ENCODE measurements at places on chromosomes 12 and 14.

- no peak for DNase-seq
These were observed 287.8 kb downstream of the ADGRD1 start for GRCh38 chr12:131241517-131241916.

GRCh38 chr12:76312315-76312714 is 35.9 kb downstream of the BBS10 start:
- DNase-seq, result no peak

GRCh38 chr14:105390849-105391500 is 7.4 kb upstream of the TEX22 start:
- DNase-seq, result no peak

DNA sequence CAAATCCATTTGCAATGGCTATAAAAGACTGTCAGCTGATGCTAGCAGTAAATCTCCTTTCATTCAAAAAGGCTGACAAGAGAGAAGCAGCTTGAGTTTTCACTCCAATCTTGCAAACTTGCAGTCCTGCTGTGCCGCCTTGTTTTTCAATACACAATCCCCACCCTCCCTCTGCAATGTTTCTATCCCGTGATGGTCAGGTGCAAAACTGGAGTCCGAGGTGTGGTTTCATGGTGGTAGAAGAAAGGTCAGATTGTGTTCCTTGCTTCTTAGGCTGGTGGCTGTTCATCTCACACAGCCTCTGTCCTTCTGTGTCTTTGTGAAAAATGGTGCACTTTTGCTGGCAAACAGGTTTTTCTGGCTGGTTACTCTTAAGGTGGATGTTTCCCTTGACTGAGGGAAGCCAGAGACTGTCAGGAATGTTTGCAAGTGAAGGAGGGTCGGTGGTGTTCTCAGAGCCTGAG is 27.7 kb upstream of the TBX3 start:
- no peak for DNase-seq

DNA sequence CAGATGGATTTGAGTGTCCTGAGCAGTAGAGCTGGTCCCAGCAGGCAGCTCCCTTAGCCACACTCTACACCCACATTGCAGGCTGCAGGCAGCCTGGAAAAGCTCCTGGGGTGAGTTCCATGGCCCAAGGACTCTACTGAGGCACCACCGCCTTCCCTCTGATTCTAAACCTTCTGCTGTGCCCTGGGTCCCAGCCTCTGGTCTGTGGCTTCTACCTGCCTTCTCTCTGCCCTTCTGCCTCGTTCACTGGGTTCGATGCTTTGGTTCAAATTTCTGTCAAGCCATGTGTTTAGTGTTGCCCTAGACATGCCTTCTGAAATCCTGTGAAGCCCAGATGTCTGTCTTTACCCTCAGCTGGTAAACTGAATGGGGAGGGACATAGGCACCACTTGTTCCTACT is 1.5 kb upstream of the FGF6 start:
- DNase-seq, result no peak

GRCh38 chr12:120126635-120127005 is 10.1 kb upstream of the RAB35 start:
- no peak for DNase-seq

DNA sequence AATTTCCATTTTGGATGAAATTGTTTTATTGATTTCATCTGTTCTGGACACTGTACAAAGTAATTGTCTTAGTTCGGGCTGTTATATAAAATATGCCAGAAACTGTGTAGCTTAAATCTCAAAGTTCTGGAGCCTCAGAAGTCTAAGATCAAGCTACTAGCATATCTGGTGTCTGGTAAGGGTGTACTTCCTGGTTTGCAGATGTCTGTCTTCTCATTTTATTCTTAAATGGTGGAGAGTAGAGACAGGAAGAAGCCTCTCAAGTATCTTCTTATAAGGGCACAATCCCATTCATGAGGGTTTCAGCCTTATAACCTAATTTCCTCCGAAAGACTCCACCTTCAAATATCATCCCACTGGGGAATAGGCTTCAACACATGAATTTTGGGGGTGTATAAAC is 51.3 kb downstream of the MON2 start:
- no peak for DNase-seq

DNA sequence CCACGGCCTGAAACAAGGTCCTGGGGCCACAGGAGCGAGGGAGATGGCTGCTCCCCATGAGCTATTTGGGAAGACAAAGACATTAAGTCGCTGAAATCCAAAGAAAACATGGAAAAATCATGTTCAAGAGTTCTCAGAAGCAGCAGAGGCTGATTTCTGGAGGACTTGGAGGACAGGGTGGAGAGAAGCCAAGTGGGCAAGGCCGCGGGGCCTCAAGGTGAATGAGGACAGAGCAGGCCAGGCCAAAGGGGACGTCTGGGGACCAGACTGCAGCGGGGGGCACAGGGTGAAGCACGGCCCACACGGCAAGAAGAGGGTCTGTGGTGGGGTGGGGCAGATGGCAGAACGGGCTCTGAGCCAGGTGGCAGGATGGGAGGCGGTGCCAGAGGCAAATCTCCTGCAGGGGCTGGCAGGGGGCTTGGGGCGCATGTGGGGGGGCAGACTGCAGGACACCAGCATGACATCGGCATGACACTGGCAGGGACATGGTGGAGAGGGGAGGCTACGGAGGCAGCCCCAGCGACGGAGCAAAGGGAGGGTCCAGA is 48.9 kb downstream of the RNF34 start:
- DNase-seq, result no peak

- DNase-seq, result no peak
These were observed 448.8 kb downstream of the FLRT2 start for GRCh38 chr14:85978582-85979250.

- no peak for DNase-seq
These were observed 94.1 kb downstream of the GCH1 start for GRCh38 chr14:54808326-54809161.

- no peak for DNase-seq
These were observed 40.1 kb downstream of the GALNT4 start for GRCh38 chr12:89484470-89484869.

DNA sequence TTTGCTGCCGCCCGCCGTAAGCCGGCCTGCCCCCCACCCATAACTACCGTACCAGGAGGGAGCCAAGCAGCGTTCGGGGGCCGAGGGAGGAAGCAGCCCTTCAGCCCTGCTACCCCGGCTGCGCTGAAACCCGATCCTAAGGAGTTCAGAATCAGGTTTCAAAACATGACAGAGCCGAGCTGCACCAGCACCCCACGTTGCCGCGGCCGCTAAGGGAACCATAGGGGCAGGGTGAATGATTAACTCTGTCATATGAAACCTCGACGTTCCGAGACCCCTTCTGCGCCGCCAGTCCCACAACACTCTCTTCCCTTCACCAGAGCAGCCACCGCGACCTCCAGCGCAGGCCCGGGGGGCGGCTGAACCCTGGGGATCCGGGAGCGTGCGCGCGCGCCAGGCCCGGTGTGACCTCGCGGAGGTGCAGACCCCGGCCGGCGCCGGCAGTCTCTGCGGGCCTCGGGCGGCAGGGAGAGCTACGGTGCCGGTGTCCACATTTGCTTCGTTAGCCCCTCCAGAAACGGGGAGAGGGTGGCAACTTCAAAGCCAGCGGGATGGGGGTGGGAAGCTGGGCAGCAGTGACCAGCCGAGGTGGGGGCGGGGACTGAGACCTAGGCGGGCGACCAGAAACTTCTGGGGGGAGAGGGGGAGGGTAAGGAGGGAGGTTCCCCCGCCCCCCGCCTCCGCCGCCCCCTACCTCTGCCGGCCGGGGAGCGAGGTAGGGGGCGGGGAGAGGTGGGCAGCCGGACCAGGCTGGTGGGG is 1.6 kb downstream of the SIX4 start:
- DNase-seq, result peak; percentile 75

- DNase-seq, result peak; percentile 10
These were observed 76.2 kb downstream of the PDZRN4 start for GRCh38 chr12:41264281-41264680.

DNA sequence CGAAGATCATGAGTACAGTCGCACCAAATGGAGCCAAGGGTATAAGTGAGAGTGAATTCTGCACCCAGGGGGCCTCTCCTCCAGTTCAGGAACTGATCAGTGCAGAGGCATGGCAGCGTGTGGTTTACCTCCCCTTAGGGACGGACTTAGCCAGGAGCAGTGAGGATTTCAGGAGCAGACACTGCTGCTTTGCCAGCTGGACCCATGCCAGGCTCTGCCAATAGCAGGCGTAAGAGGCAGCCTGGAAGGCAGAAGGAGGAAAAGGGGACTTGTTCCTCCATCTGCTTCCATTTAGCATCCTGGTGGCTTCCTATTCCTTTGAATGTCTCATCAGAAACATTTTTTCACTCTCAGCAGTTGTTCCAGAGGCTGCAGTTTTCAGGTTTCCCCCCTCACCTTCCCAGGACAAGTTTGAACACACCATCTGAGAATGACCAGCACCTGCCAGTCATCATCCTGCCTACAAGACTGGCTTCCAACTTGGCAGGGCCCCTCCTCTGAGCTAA is 137.0 kb upstream of the LMNTD1 start:
- DNase-seq, result no peak

- no peak for DNase-seq
These were observed 120.5 kb downstream of the DIP2B start for GRCh38 chr12:50625029-50625925.

- DNase-seq, result no peak
These were observed 68.6 kb downstream of the MIA2 start for GRCh38 chr14:39302124-39302810.

GRCh38 chr12:27769142-27769673 is 10.8 kb upstream of the KLHL42 start:
- DNase-seq, result no peak

DNA sequence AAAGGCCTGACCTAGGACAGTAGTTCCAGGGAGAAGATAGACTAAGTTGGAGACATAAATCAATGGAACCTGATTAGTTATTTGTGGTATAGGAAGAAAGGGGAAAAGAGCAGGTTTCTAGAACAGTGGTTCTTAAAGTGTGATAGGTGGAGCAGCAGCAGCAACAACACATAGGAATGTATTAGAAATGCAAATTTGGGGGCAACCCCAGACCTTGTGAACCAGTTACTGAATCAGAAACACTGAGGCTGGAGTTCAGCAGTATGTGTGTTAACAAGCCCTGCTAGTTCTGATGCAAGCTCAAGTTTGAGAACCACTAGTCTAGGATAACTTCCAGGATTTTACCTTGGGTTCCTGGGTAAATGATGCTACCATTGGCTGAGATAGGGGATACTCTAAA is 308.7 kb downstream of the EMP1 start:
- DNase-seq, result no peak

DNA sequence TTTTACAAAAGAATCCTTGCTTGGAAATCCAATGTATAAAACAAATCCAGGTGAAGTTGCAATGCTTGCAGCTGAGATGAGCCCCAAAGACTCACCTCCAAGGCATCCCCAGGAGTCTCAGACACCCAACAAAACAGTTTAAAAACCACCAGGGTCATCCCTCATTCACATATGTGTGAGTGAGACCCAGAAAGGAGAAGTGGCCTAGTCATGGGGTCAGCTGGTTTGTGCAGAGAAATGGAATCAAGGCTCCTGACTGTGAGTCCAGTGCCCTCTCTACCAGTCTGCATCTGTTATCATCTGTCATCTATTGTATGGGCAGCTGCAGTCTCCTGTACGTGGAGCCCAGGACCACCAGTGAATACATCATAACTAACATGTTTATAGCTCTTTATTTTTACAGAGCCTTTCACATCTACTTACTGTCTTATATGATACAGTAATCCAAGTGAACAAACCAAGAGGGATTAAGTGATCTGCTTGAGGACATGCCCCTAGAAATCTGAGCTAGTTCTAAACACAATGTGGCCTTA is 27.1 kb downstream of the PLEKHG7 start:
- no peak for DNase-seq

- DNase-seq, result no peak
These were observed 67.8 kb downstream of the GALNT8 start for GRCh38 chr12:4787965-4788364.

- no peak for DNase-seq
These were observed 88.8 kb downstream of the ANO6 start for GRCh38 chr12:45304514-45305178.

- DNase-seq, result no peak
These were observed 154.1 kb upstream of the FKBP4 start for GRCh38 chr12:2640709-2641108.

DNA sequence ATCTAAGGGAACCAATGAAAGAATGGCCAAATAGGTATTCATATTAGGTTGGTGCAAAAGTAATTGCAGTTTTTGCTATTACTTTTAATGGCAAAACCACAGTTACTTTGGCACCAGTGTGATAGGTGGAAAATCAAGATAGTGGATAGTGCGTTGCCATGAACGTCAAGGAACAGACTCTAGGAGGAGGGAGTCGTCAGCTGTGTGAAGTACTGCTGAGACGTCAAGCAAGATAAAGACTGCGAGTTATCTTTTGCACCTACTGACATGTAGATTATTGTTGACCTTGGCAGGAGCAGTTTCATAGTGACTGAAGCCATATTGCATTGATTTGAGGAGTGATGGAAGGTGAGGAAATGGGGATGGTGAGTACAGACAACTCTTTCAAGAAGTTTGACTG is 8.3 kb downstream of the YLPM1 start:
- no peak for DNase-seq

DNA sequence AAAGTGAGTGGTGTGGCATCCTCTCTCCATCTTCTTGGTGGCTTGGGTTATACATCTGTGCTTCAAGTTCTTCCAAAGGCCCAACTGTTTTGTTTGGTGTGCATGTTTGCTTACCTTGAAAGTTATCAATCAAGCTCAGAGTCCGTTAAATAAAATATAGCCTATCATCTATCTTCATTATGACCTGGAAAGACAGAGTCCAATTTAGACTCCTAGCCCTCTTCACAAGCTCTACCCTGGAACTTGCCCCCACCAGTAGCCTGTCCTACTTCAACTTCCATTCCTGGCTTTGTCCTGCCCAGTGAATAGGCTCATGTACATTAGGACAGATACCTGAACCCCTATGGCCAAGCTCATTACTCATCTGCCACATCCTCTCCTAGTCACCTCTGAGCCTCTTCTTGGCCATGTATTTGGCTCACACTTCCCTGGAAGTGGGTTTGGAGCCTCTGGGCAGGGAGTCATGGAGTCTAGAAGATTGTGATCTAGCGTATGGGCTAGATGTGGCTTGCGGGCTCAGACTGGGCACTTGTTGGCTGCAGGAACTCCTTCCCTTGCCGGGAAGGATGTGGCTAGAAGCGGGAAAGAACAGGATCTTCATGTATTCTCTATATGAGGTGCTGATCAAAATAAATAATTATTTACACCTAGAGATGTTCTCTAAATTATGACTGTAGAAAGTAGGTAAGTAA is 6.4 kb upstream of the SSTR1 start:
- DNase-seq, result no peak

GRCh38 chr12:122318607-122319605 is 52.6 kb upstream of the VPS33A start:
- no peak for DNase-seq

All from iPS-NIHi11 (cell line).